ENCODE measurements at places on chromosomes 5 and 9.

DNA sequence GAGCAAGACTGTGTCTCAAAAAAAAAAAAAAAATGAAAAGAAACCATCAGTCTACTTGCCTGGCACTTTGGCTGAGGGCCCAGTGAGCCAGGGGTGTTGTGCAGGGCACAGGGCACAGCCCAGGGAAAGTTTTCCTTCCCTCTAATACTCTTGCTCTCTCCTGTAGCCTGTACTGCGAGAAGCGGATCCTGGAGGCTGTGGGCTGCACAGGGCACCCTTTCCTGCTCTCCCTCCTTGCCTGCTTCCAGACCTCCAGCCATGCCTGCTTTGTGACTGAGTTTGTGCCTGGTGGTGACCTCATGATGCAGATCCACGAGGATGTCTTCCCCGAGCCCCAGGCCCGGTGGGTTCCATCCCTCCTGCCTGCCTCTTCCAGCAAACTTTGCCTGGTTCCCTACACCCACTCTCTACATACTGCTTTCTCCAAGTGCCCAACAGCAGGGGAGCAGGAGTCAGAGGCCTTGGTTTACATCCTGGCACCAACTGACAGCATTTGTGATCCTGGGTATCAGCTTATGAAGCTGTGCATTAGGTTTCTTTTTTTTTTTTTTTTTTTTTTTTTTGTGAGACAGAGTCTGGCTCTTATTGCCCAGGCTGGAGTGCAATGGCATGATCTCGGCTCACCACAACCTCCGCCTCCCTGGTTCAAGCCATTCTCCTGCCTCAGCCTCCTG is 7.2 kb downstream of the ZDHHC12 start:
- DNase-seq = no peak

GRCh38 chr5:81750308-81751008 is 439 bp downstream of the SSBP2 start:
- DNase-seq = no peak

DNA sequence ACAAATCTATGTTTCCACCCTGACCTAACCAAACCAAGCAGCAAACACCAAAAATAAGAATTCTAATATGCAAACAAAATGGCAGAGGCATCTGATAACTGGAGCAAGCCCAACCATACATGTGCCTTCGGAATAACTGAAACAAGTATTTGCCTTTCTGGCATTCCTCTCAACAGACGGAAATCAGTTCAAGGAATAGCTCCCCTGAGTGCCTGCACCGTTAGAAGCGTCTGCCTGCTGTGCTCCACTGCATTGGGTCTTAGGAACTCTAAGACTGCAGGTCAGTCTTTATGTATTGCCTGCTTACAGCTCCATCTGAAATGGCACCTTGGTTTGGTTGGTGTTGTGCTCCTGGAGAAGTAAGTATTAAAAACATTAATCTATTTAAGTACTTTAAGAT is 98.5 kb downstream of the MRPS27 start:
- DNase-seq = no peak

GRCh38 chr9:86494644-86495111 is 140.5 kb upstream of the TUT7 start:
- no peak for DNase-seq

DNA sequence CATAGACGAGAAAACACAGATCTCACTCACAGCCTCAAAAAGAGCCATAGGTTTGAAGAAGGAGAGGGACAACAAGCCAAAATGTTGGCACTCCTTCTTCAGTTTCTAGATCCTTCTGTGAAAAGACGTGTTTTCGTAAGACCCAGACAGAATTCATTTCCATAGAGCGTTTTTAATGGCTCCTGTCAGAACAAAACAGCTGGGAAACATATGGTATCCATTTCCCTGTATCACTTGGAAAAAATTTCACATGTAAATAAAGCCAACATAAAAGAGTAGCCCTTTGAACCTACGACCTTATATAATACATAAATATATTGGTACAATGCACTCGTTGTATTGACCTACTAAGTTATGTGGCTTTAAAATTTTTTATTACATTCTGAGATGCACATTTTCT is 108.1 kb downstream of the SNCAIP start:
- no peak for DNase-seq
